Esophagus muscularis mucosa (tissue), 4 donors: ENCODE measurements at places on chromosomes 1 and 21. TPM values are rescaled to one million over a fixed set of nuclear protein-coding genes. Genes with fewer than 3 reads are reported as not detected.
A peak's percentile ranks its signal among the peaks of the same experiment; 100 is the strongest.

DNA sequence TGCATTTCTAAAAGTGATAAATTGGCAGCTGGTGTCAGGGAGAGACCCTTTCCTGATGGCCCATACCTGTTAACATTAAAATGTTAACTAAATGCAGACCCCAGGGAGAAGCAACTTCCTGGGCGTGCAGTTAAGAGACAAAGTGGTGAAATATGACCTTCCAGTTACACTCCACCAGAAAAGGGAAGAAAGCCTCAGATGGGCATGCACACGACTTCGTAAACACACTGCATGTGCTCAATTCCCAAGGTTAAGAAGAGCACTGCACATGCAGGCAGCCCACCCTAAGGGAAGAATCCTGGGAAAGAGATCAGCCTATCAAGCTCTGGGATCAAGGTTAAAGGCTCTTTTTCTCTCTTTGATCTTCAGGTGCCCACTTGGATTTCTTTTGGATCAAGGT lies 9.7 kb upstream of the GBP6 start:
- H3K4me3 ChIP-seq: no peak overlapping the region
- no peaks in the 10 kb centered on the region for H3K27me3 ChIP-seq
- H3K27ac ChIP-seq: no peak overlapping the region
- no peaks in the 10 kb centered on the region for H3K36me3 ChIP-seq
- DNase-seq: no peak

GRCh38 chr1:8873506-8874229 lies 4.8 kb downstream of the ENO1 start:
- peaks cover 51% of the 10 kb centered on the region for H3K4me1 ChIP-seq
- H3K36me3 ChIP-seq: peaks cover 48% of the 10 kb centered on the region
- H3K27me3 ChIP-seq: no peaks in the 10 kb centered on the region
- H3K27ac ChIP-seq: peak overlapping the region; percentile 99
- no peak overlapping the region for H3K4me3 ChIP-seq

CFHR3 gene
- total RNA-seq: not detected

GRCh38 chr1:54597455-54598030 lies 25.8 kb downstream of the FAM151A start:
- H3K4me3 ChIP-seq: no peak overlapping the region
- H3K36me3 ChIP-seq: peaks cover 88% of the 10 kb centered on the region
- no peak for DNase-seq

CDC20 gene
- total RNA-seq: not detected

ANKRD13C gene
- total RNA-seq: 30.2 TPM

ARMH1 gene
- total RNA-seq: 0.26 TPM

ST6GALNAC3 gene
- total RNA-seq: 5.5 TPM

XKR8 gene
- total RNA-seq: 4.1 TPM

- peaks cover 20% of the 10 kb centered on the region for H3K4me1 ChIP-seq
- H3K36me3 ChIP-seq: peaks cover 92% of the 10 kb centered on the region
- no peak for DNase-seq
- H3K27me3 ChIP-seq: no peaks in the 10 kb centered on the region
- no peak overlapping the region for H3K4me3 ChIP-seq
These were observed 9.7 kb downstream of the SFT2D2 start for GRCh38 chr1:168235548-168235885.

GRCh38 chr21:36587388-36587787 lies 107.5 kb upstream of the CLDN14 start:
- no peak overlapping the region for H3K27ac ChIP-seq
- DNase-seq: no peak
- no peaks in the 10 kb centered on the region for H3K4me1 ChIP-seq
- H3K27me3 ChIP-seq: peaks cover 26% of the 10 kb centered on the region

MYBPH gene
- not detected for total RNA-seq

CLCA4 gene
- 1.7 TPM for total RNA-seq

- H3K4me3 ChIP-seq: no peak overlapping the region
- DNase-seq: no peak
- no peaks in the 10 kb centered on the region for H3K36me3 ChIP-seq
- H3K4me1 ChIP-seq: no peaks in the 10 kb centered on the region
- H3K27ac ChIP-seq: peak overlapping the region; percentile 37
These were observed 264.6 kb downstream of the HHIPL2 start for GRCh38 chr1:222283147-222283768.
